SHP77 (cell line): ENCODE measurements at places on chromosomes 7 and 10.
A peak's percentile ranks its signal among the peaks of the same experiment; 100 is the strongest.

DNA sequence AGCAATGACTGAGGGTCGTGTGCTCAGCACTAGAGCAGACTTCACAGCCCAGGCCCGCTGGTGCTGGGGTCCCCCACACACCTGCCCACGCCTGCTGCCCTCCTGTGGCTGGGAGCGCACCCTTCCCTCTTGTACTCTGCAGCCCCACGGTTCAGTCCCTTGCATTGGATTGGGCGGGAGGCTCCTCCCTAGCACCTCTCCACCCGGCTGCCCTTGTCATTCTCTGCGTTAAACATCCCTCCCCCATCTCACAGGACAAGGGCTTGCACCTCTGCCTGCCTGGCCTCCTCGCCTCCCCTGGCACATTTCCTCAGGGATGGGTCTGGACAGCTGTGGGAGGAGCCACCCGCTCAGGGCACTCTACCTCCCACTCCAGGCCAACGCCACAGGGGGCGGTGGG lies 68.6 kb downstream of the ALOX5 start:
- no peak for DNase-seq

GRCh38 chr7:40470817-40471216 lies 336.0 kb downstream of the SUGCT start:
- no peak for DNase-seq

GRCh38 chr10:54434782-54435181 lies 366.2 kb downstream of the PCDH15 start:
- DNase-seq, result no peak

GRCh38 chr7:142279601-142280000 lies 21.7 kb upstream of the PRSS58 start:
- DNase-seq, result no peak

DNA sequence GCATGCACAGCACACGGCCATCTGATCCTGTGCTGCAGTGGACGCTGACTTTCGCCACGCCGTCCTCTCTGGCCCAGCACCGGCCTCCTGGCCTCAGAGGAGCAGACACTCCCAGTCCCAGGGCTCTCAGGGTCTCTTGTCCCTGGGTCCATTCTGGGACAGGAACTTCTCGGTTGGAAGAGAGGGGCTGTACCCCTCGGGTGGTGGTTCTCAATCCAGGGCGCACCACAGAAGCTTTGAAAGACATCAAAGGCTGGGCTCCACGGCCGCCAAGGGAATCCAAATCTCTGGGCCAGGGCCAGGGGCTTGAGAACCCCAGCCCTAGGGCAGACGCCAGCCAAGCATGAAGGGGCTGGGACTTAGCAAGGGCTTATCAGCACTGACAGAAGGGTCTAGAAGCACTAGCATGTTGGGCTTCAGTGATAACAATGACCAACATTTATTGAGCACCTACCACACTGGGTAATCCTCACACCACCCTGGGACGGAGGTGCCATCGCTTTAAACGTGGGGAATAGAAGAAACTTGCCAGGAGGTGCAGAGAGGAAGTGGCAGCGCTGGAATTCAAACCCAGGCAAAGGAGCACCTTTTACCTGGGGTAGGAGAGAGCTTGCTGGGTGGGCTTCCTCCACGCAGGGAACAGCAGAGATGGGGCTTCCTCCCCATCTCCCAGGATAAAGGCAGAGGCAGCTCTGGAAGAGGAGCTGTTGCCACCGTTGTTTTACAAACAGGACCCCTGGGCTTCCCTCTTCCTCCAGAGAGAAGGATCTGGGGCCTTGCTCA lies 1.8 kb upstream of the PYROXD2 start:
- DNase-seq, result no peak

DNA sequence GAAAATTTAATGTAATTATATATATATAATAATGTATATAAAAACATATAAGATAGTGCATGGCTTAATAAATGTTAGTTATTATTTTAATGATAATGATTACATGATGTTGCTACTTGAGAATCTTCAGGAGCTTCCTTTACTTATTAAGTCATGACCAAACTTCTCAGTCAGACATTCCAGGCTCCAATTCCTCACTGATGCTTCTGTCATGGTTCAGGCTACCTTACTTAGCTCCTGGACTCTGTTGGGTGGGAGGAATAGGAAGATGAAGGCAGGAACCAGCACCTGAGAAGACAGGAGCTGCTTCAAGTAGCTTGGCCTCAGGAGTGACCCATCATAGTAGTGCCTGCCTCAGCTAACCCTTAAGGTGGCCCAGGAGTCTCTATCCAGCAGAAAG lies 55.0 kb upstream of the EEPD1 start:
- no peak for DNase-seq

- DNase-seq, result no peak
These were observed 400.8 kb downstream of the REEP3 start for GRCh38 chr10:63921908-63922467.

- DNase-seq, result no peak
These were observed 447.8 kb downstream of the INHBA start for GRCh38 chr7:41255113-41255512.

- DNase-seq, result no peak
These were observed 316.0 kb downstream of the PTPRN2 start for GRCh38 chr7:158271646-158272045.

DNA sequence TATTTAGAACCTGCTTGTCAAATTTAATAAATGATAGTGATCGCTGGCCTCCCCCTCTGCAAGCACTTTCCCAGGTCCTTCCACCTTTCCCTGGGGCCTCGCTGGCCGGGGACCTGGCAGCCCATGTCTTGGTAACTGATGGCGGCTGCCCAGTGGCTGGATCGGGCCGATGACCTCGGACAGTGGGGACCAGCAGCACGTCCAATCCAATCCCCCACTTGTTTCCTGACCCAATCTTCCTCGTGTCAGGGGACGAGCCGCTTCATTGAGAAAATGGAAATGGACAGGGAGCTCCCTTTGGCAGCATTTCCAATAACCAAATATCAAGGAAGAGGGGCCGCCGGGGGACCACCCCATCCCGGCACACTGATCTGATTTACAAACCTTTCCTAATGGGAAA lies 17.2 kb downstream of the EBF3 start:
- DNase-seq, result no peak

- no peak for DNase-seq
These were observed 44.3 kb upstream of the PPP1R17 start for GRCh38 chr7:31642681-31643115.

DNA sequence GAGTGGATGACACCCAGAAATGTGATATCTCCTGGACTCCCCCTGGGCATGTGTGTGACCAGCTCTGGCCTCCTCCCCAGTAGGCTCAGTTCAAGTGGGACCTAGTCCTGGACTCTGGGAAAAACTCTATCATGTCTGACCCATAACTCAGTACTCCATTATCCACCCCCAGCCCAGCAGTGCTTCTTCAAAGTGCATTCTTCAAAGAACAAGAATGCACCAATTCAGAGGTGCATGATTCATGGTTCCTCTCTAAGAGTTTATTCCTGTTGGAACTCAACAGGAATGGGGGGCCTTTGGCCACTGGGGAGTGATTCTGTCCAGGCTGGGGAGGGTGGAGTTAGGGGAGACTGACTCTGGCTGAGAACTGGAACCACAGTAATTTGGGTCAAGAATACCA lies 173.6 kb upstream of the CXCL12 start:
- DNase-seq, result no peak

DNA sequence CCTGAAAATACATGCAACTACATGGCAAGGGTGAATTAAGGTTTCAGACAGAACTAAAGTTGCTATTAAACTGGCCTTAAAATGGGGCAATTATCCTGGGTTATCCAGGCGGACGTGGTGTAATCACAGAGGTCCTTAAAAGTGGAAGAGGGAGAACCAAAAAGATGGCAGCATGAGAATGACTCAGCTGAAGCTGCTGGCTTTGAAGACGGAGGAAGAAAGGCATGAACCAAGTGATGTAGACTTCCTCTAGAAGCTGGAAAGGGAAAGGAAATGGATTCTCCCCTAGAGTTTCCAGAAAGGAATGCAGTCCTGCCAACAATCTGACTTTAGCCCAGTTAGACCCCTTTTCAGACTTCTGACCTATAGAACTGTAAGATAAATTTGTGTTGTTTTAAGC lies 27.0 kb upstream of the UBN2 start:
- no peak for DNase-seq

GRCh38 chr10:21061184-21061583 lies 164.1 kb upstream of the NEBL start:
- no peak for DNase-seq

- DNase-seq, result no peak
These were observed 906.9 kb downstream of the CCSER2 start for GRCh38 chr10:85235258-85235657.

DNA sequence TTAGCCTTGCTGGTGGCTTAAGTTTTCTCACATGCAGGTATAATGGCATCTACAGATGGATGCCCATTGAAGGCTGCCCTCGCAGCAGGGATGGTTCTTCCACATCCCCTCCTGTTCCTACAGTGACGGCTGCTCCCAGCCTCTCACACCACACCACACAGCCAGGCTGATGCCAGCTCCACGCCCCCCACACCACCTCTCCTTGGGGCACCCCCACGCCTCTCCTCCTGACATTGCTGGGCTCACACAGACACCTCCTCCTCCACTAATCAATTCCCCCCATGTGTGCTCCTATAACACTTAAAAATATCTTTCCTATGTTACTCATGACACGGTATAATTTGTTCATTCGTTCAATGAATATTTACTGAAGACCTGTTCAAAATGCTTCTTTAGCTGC lies 244.0 kb downstream of the WDR37 start:
- DNase-seq, result no peak

DNA sequence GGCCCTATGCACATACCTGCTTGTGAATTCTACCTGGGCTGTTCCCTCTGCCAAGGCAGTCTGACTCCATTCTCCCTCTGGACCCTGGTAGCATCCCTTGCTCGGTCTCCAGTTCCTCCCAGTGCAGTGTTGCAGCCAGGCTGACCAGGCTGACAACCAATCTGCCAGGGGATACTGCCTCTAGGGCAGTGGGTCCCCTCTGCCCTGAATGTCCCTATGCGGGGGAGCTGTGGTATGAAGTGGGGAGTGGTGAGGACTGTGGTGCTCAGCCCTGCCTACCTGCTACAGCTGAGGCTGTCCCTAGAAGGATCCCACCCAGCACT lies 48.0 kb upstream of the CAMK2B start:
- DNase-seq, result no peak

DNA sequence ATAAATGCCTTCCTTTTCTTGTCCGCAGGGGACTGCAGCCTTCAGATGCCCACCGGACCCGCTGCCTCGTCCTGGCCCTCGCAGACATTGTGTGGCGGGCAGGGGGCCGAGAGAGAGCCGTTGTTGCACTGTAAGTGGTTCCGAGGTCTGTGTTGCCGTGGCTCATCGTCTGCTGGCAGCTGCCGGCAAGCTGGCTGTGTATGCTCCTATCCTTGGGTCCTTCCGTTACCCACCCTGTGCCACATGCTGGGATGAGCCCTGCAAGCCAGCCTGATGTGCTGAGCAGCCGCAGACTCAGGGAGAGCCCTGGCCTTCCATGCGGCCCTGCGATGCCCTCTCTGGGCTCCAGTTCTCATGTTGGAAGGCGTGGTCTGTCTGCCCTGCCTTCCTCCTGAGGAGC lies 61.2 kb upstream of the AQP1 start:
- no peak for DNase-seq

DNA sequence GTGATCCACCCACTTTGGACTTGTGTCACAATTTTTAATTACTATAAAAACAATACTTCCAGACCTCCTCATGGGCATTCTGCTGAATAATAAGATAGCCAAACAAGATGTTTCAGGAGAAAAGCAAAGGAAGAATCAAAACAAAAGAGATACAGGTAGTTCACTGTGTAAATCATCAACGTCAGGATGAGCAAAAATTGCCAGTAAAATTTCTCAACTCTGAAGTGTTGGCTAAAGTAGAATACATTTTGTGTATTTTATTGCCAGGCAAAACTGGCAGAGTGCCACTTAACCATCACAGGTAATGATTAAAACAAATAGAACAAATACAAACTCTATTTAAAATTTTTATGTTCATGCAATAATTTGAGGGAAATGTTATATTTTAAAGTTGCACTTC lies 24.8 kb downstream of the ABCB4 start:
- no peak for DNase-seq

GRCh38 chr10:125961743-125962142 lies 65.4 kb downstream of the FANK1 start:
- DNase-seq, result no peak

GRCh38 chr7:151271699-151272355 lies 23.3 kb upstream of the SMARCD3 start:
- DNase-seq, result no peak

GRCh38 chr7:105656922-105657521 lies 75.7 kb upstream of the EFCAB10 start:
- DNase-seq, result peak; percentile 41
